ENCODE measurements at places on chromosomes 16 and 17.

GRCh38 chr16:17015702-17016101 is 455.1 kb downstream of the XYLT1 start:
- DNase-seq, result no peak

- no peak for DNase-seq
Measured at GRCh38 chr17:36198831-36199465, 2.4 kb upstream of the CCL3L1 start.

DNA sequence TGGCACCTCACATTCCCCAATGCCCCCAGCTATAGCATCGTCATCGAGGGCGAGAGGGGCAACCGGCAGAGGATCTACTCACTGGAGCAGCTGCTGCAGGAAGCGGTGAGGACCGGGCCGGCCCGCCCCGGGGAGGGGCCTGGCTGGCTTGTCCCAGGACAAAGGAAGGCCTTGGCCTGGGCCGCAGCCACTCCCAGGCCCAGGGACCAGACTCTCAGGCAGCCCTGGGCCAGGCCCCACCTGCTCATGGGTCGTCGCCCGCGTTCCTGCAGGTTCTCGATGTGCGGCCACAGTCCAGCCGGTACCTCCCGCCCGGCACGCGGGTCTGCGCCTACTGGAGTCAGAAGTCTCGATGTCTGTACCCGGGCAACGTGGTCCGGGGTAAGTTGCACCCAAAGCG is 53.4 kb downstream of the ACTG1 start:
- no peak for DNase-seq

GRCh38 chr17:17354560-17355349 is 51.6 kb downstream of the NT5M start:
- peak; percentile 56 for DNase-seq

DNA sequence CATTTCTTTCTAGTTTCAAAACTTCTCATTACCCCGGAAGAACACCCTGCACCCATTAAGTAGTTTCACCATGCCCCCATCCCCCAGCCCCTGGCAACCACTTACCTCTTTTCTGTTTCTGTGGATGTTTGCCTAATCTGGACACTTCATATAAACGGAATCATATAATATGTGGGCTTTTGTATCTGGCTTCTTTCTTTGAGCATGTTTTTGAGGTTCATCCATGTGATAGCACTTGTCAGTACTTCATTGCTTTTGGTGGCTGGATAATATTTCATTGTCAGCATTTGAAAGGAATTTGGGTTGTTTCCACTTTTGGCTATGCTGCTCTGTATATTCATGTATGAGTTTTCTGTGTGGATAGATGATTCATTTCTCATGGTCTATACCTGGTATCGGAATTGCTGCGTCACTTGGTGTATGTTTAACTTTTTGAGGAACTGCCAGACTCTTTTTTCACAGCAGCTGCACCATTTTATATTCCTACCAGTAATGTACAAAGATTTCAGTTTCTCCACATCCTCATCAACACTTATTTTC is 30.0 kb upstream of the SLC5A10 start:
- no peak for DNase-seq

- peak; percentile 17 for DNase-seq
Measured at GRCh38 chr16:68332411-68333121, 21.7 kb downstream of the PRMT7 start.

DNA sequence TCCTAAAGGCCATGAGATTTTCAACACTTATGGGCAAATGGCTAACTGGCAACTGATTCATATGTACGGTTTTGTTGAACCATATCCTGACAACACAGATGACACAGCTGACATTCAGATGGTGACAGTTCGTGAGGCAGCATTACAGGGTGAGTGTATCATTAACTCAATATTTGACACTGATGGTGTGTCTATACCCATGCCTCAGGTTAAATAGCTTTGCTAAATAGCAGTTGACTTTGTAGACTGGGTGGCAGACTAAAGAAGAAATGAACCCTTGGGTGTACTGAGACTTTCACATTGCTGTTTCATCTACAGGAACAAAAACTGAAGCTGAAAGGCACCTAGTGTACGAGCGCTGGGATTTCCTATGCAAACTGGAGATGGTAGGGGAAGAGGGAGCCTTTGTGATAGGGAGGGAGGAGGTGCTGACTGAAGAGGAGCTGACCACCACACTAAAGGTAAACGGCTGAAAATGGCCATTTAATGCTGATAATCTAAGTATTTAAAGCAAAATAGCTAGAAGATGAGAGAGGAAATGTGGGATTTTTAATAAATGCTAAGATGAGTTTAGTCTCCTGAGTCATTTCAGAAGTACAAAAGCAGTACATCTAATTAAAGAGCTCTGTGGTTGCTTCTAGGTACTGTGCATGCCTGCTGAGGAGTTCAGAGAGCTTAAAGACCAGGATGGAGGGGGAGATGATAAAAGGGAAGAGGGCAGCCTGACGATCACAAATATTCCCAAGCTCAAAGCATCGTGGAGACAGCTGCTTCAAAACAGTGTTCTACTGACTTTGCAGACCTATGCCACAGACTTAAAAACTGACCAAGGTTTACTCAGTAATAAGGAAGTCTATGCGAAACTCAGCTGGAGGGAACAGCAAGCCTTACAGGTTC is 3.0 kb downstream of the SETD6 start:
- no peak for DNase-seq

DNA sequence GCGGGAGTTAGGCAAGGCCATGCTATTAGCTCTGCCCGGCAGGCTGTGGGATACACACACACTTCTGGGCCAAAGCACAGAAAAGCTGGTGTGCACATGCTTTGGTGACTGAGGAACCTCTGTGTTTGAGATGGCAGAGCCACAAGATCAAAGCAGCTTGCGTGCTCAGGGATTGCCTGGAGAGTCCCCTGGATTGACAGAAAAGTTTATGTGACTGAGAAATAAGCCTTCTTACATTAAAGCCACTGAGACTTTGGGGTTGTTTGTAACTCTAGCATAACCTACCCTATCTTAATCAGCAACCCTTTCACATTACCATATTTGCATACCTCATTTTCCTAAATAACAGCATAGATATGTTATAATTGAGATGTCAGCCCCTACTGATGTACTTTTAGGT is 69.3 kb downstream of the MYO1D start:
- DNase-seq, result peak; percentile 60

GRCh38 chr17:57595947-57596695 is 149.0 kb downstream of the CCDC182 start:
- DNase-seq, result no peak

DNA sequence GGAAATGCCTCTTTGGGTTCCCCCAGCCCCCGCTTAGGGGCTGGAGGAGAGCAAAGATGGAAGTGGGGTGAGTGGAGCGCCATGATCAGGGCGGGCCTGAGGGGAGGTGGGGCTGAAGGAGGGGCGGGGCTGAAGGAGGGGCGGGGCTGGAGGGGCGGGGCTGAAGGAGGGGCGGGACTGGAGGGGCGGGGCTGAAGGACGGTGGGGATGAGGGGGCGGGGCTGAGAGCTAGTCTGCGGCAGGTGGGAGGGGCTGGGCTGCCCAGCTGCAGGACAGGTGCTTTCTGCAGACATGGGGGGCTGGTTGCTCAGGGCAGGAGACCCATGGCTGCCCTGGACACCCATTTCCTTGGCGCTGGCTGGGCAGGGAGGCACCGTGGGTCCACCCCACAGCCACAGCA is 39.1 kb upstream of the PABPN1L start:
- no peak for DNase-seq

- DNase-seq, result peak; percentile 88
Measured at GRCh38 chr16:57000271-57001025, 11.1 kb downstream of the NLRC5 start.

- no peak for DNase-seq
Measured at GRCh38 chr16:49499869-49500610, 126.4 kb downstream of the C16orf78 start.

DNA sequence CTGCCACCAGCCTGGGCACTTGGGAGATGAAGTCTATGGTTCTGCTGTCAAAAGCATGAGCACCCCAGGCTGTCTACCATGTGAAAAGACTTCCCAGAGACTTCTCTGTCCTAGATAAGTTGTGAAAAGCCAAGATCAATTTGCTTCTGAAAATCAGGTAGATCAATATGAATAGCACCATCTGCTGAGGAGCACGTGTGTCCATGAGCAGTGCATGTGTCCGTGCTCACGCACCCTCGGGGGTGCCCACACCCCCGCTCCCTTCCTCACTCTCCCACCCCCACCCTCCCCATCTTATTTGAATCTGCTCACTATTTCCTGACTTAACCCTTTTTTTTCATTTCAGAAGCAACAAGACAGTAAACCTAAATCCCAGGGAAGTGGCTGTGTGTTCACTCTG is 238.3 kb upstream of the SDK2 start:
- no peak for DNase-seq

GRCh38 chr16:84703681-84704080 is 3.9 kb downstream of the USP10 start:
- DNase-seq, result no peak

- DNase-seq, result no peak
Measured at GRCh38 chr16:20696618-20697017, 862 bp downstream of the ACSM1 start.

GRCh38 chr16:51757505-51757904 is 606.4 kb upstream of the SALL1 start:
- DNase-seq, result no peak

- no peak for DNase-seq
Measured at GRCh38 chr16:52573365-52574299, 26.7 kb upstream of the TOX3 start.

DNA sequence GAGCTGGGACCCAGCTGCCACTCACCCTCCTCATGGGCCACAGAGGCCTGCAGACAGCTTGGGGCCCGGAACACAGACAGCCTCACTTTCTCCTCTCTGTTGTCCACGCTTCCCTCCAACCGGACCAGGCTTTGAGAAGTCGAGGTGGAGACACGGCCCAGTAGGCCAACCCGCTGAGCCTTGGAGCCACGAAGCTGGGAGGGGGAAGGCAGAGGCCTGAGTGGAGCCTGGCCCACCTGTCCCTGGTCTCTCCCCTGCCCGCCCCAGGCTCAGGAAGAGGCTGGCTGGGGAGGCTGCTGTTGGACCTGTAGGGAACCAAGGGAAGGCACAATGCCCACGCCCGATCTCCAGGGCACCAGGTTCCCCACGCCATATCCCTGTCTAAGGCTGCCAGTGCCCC is 48.1 kb downstream of the RMI2 start:
- DNase-seq, result no peak

DNA sequence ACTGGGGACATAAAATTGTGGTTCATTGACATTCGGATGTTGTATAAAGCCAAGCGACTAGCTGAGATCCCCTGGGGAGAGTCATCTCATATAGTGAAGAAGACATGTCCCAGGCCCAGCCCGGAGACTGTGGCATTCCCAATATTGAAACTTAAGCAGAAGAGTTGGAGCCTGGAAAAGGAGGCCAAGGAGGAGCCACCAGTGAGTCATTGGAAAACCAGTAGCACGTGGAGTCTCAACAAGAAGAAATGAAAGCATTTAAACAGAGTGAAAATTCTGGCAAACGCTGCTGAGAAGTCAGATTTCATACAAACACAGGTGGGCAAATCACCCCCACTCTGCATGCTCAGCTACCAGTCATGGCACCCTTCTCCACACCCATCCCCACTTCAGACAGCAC is 9.4 kb upstream of the ELAC2 start:
- DNase-seq, result peak; percentile 23

- DNase-seq, result no peak
Measured at GRCh38 chr16:2528161-2529060, 2.8 kb downstream of the CEMP1 start.

- no peak for DNase-seq
Measured at GRCh38 chr17:41844971-41845370, 7.3 kb downstream of the KLHL10 start.

GRCh38 chr17:27578718-27579085 is 52.3 kb upstream of the LGALS9 start:
- no peak for DNase-seq

- no peak for DNase-seq
Measured at GRCh38 chr17:78124081-78124835, 4.3 kb downstream of the TMC6 start.

GRCh38 chr17:50396261-50397110 is 837 bp downstream of the LRRC59 start:
- peak; percentile 69 for DNase-seq

DNA sequence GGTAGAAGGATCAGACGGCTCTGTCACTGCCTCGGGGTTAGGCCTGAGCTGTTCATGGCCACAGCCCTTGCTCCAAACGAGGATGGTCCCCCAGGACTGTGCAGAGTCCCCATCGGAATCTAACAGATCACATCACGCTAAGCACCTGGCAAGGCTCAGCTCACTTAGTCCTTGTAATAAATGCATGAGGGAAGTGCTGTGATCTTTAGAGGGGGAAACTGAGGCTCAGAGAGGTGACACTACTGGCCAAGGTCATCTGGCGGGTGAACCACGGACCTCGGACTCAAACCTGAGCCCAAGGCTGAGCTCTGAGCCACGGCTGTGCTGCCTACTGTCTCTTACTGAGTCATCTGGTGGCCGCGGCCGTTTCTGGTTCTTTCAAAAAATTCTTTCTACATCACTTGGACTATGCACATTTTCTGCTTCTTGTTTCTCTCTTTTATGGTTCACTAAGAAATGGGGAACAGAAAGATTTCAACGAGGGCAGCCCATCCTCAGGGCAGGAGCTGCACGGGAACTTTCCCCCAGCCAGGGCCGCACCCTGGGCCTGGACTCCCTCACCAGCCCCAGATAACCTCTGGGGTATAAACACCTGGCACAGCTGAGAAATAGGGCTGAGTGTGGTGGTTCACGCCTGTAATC is 55.6 kb downstream of the COTL1 start:
- DNase-seq, result no peak

DNA sequence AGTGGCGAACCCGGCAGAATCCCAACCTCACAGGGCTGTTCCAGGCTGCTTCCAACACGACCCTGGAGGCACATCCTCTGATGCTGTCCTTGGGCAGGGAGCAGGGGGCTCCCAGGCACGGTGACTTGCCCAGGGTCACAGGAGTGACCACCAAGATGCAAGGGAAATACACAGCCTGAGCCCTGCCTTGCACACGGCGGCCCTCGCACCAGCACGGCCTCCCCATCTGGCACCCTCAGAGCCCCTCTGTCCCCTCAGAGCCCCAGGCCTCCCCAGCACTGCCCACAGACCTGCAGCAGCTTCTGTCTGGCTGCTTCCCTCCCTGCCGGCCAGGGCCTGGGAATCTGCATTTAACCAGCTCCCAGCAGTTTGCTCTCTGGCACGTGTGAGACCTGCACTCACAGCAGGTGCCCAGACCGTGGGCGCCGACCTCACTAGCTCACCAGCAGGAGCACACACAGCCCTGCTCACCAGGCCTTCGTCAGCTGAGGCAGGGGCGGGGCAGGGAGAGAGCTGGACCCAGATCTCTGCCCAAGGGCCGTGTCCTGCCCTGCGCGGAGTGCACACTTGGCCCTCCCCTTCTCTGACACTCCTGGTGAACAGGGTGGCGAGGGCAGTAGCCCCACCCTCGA is 29.7 kb upstream of the ZC3H18 start:
- DNase-seq, result no peak

- DNase-seq, result no peak
Measured at GRCh38 chr16:80048250-80048649, 447.7 kb upstream of the MAF start.

GRCh38 chr16:68575082-68575481 is 36.0 kb downstream of the ZFP90 start:
- no peak for DNase-seq

- peak; percentile 66 for DNase-seq
Measured at GRCh38 chr17:35807371-35808144, 1.7 kb upstream of the TAF15 start.

All from AG10803 (cell line).